ENCODE measurements at places on chromosomes 13 and 19.
A peak's percentile ranks its signal among the peaks of the same experiment; 100 is the strongest.

DNA sequence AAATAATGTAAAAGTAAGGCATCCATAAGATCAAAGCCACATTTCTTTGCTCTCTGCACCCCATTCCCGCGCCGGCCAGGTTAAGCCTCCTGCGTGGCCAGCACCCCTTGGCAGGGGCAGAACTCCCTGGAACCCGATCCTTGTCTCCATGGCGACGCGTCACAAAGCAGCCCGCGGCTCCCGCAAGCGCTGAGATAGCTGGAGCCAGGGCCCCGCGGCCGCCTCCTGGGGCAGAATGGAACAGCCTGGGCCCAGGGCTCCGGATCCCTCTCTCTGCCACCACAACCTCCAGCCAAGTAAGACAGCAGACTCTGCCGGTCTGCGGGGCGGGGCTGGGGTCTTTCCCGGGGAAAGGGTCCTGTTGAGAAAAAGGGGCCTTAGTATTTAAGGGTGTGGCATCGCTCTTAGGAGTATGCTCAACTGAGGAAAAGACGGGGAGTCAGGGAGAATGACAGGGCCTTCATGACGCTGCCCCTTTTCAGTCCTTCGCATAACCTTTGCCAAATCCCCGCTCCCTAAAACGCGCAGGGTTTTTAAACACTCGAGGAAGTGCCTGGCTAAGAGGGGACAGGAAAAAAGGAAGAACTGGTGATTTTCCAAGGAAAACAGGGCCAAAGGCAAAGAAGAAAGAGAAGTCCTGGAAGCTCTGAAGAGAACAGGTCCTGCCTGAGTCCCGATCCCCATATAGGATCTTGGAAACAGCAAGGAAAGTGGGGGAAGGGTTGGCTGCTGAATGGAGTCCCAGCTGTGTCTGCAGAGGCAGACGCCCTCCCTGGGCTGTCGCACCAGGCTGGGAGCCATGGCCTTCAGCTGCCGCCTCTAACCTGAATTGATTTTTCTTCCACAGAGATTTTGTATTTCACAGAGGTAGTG is at the start of gene TEX26:
TEX26 (plus strand) TSS at position 176 of the 873 bp plus-strand sequence; CDS start at position 236, 60 bp downstream.
- DNase-seq, result no peak

DNA sequence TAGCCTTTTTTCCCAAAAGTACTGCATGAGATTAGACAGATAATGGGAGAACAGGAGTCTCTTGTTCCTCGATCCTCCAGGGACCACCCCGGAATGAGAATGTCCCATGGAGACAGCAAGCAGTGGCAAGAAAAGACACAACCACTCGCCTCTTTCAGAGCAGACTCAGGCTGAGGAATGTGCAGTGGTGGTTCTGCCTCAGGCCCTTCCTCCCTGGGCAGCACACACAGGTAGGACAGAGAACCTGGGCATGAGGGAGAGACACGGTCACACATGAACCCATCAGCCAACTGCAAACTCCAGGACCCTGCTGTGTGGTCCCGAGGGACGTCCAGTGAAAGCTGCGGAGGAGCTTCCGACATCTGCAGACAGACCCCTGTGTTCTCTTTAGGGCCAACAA is 31.0 kb downstream of the CRYL1 start:
- DNase-seq, result no peak

GRCh38 chr19:17841810-17842662 is 5.7 kb downstream of the JAK3 start:
- DNase-seq, result no peak

- DNase-seq, result no peak
Measured at GRCh38 chr13:58633226-58633625, 1001.7 kb downstream of the PCDH17 start.

- no peak for DNase-seq
Measured at GRCh38 chr13:74077792-74078191, 56.4 kb downstream of the KLF12 start.

GRCh38 chr19:5934774-5935472 is 20.9 kb downstream of the CAPS start:
- no peak for DNase-seq

- DNase-seq, result no peak
Measured at GRCh38 chr13:78309497-78310180, 293.7 kb downstream of the POU4F1 start.

GRCh38 chr13:114164053-114164452 is 15.0 kb upstream of the CFAP97D2 start:
- DNase-seq, result no peak

GRCh38 chr19:2815923-2816322 is 3.7 kb upstream of the ZNF554 start:
- DNase-seq, result no peak

DNA sequence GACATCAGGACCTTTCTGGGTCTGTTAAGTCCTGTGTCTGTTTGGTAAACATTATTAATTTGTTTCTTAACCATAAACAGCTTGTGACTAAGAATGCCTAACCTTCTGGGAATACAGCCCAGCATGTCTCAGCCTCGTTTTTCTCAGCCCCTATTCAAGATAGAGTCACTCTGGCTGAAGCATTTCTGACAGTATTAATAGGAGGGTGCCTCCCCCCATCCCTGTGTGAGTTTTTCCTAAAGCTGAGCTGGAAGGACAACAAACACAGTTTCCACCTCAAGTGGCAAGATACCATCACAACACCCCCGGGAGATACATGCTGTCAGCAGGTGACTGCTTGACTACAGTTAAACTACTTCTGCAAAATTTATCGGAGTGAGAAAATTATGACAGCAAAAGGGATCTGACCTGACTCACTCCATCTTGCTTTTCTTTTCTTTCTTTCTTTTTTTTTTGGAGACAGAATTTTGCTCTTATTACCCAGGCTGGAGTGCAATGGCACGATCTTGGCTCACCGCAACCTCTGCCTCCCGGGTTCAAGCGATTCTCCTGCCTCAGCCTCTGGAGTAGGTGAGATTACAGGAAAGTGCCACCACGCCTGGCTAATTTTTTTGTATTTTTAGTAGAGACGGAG is 59.3 kb upstream of the ABCC4 start:
- no peak for DNase-seq

DNA sequence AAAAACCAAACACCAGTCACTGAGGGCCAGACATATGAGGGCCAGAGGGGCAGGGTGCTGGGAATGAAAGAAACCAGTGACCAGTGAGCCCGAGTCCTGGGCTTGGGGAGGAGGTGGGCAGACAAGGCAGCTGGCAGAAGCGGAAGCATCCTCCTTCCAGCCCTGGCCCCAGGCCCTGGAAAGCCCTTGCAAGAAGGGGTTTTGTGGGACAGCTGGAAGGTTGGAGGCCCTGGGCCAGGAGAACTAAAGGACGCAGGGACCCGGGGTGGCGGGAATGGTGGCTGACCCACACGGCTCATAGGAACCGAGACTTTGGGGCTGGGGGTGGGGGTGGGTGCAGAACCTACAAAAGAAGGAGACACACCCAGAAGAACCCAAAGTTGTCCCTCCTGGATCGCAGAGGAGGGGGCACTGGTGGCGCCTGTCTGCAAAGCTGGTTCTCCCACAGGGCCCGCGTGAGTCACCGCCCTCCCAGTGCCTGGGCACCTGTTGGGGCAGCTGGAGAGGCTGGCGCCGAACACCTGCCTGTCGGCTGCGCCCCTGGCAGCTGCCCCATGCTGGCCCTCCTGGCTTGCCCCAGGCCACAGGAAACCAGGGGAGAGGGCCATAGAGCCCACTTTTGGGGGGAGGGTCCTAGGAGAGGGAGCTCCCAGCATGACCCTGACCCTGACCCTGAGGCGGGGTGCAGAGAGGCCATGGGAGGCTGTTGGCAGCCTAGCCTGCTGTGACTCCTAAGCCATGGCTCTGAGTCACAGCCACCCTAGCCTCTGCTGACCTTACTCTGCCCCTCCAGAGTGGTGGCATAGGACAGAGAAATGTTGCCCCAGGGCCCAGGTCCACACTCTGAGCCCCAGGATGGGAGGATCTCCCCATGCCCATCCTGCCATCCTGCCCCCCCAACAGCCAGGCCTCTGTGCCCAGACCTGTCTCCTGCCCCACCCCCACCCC is 802 bp downstream of the DMPK start:
- no peak for DNase-seq

GRCh38 chr19:47032171-47032811 is 12.7 kb downstream of the NPAS1 start:
- no peak for DNase-seq

DNA sequence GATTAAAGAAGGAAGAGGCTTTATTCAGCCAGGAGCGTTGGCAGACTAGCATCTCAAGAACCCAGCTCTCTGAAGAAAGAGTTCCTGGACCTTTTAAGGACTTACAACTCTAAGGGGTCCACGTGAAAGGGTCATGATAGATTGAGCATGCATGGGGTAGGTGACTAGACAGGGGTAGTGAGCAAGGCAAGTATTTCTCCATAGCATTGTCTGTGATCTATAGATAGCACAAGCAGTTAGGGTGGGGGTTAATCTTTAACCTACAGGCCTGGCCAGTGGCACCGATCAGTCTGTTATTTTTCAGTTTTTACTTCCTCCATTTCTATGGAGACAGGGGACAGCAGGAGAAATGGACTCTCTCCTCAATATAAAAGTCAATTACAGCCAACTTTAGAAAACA is 983.7 kb downstream of the SLITRK1 start:
- no peak for DNase-seq

- no peak for DNase-seq
Measured at GRCh38 chr19:38250821-38251563, 5.2 kb downstream of the PPP1R14A start.

DNA sequence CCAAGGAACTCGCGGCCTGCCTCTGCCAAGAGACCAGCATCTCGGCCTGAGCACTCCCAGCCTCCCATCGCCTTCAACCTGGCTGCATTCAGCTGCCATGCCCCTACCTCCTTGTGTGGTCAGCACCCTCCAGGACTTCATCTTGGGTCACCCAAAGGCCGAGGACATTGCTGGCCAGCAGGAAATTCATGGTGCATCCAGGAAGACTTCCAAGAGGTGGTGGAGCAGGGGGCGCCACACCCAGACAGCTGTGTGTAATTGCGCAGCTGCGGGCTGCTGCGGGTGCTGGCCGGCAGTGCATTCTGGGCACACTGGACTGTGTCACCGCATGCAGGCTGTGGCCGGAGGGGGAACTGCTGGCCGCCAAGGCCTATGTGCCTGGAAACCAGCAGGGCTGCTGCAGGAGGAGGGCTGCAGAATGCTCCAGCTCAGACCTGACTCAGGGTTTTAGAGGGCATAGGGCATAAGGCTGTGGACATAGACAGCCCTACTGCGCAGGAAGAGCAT is 164.3 kb upstream of the TUBA3C start:
- DNase-seq, result no peak

DNA sequence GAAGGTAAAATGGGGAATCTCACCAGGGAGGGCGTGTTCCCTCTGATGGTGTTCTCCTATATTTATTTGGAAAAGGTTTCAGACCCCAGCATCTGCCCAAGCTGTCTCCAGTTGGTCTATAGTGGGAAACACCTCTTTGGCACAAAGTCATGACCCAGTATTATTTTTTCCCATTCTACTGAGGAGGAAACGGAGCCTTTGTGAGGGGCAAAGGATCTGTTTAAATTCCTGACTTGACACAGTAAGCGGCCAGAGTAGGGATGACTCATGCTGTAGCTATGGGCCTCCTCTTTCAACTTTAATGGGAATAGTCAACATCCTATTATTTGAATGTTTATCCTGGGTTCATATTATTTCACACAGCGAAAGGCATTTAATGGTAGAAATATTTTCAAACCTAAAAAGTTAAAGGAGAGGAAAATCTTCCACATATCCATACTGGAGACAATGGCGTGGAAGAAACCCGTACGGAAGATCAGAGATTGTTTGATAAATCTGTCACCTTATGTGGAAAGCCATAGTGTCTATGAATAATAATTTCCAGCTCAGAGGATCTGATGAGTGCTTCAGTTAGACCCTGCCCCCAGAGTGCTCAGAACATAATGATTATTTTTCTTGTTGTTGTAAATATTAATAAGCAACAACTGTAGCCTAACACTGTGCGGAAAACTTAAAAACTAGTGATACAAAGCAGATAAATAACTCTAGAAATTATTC is 126.0 kb downstream of the FOXO1 start:
- no peak for DNase-seq

- DNase-seq, result no peak
Measured at GRCh38 chr19:8561075-8561764, 16.0 kb downstream of the MYO1F start.

DNA sequence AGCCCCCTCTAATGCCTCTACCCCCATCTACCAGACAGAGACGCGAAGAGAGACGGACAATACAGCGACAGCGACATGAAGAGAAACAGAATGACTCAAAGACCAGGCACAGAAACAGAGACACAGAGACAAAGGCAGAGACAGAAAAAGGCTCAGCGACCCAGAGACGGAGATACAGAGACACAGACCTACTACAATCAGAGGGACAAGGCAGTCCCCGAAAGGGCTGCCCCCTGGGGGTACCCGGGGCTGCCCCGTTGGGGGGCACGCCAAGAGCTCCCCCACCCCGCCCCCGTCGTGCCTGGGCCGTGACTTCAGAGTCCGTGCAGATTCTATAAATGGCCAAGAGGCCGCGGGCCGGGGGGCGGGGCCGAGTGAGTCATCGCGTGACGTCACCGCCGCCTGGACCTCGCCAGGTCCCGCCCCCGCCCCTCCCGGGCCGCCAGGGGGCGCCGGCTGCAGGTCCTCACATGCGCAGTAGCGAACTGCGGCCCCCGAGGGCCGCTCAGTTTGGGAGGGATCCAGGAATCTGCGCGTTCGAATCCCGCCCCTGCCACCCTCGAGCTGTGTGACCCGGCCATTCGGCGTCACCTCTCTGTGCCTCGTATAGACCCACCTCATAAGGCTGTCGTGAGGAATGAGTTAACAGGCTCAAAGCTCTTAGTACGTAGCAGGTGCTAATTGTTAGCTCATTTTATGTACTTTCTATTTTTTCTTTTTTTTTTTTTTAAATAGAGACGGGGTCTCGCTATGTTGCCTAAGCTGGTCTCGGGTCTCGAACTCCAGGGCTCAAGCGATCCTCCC is 2.7 kb upstream of the CNN1 start:
- DNase-seq, result peak; percentile 95

- DNase-seq, result no peak
Measured at GRCh38 chr19:9937001-9937411, 691 bp upstream of the OLFM2 start.

GRCh38 chr13:102726430-102726829 is 31.6 kb upstream of the METTL21C start:
- no peak for DNase-seq

DNA sequence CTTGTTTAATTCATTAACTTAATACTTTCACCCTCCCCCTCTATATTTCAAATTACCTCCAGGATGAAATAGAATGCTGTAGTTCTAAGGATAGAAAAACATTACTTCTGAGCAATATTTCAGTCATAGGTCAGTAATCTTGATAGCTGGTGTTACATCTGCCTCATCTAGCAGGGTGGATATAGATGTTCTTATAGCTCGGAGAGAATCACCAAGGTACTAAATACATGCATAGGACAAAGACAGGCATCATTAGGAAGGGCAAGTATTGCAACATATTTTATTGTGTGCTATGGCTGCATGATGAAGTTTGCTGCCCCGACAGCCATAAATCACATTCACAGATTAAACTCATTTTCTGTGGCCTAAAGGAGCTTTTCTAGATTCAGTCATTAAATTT is 601.0 kb downstream of the FGF9 start:
- DNase-seq, result no peak

- DNase-seq, result no peak
Measured at GRCh38 chr19:49059053-49059452, 1.5 kb upstream of the CGB7 start.

GRCh38 chr19:55644191-55644833 is 863 bp downstream of the ZNF581 start:
- DNase-seq, result no peak
